DMS79 (cell line): ENCODE measurements at places on chromosomes 4 and X.

DNA sequence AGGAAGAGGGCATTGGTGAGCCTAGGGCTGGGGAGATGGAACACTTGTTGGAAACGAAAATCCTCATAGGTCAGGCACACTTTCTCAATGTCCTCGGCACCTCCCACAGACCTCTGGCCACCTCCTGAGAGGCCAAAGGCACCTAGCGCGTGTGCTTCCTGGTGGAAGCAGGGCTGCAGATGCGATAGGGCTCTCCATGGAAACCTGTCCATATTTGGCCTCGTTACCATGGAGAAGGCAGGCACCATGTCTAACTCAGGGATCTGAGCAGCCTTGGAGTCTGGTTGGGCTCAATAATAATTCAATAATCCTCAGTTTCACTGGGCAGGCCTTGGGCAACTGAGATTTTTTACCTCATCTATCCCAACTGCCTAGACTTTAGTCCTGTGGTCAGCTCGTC, 58.3 kb downstream of the RAI2 start:
- DNase-seq, result no peak

- DNase-seq, result no peak
Observed at GRCh38 chrX:8960957-8961468, 72.9 kb downstream of the FAM9B start.

DNA sequence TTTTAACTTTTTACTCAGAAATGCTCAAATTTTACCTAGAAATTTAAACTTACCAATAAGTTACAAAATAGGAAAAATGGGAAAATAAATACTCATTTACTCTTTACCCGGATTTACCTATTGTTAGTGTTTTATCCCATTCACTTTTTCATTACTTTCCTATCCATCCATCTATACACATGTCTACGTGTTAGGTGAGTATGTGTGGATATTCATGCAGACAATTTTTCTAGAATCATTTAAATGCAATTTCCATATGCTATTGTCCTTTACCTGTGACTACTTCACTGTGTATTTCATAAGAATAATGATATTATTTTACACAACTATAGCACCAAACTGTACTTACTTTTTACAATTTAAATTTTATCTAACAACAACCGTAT, 896.6 kb upstream of the INTU start:
- DNase-seq, result no peak

GRCh38 chrX:16870862-16871815, 977 bp upstream of the RBBP7 start:
- DNase-seq, result peak; percentile 16

DNA sequence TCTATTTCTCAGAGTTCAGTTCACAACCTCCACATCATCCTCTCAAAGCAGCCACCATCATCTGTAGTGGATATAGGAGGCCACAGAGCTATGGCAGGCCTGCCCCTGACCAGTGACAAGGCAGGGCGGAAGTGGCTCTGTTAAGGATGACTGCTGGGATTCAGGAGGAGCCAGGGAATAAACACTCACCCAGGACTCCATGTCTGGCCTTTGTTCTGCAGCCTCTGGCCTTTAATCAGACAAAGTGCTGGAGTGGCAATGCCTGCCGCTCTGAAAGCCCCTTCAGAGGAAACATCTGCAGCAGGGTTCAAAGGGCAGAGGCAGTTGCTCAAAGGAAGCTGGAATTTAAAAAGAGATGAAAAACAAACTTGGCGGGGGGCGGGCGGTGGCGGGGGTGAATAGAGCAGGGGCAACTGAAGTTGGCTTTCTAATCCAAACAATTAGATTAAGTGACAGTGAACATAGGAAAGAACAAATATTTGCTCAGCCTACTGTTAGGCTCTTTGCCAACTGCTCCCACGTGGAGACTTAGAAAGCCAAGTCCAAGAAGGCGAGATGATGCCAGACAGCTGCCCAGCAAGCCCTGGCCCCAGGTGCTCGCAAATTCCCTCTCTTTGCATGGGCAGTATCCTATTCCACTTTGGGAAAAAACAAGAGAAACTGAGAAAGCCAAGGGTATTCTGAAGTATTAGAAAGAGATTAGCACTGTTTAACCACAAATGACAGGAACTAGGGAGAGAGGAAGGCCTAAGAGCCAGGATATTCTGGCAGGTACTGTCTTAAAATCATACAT, 5.5 kb downstream of the MPP1 start:
- peak; percentile 83 for DNase-seq

GRCh38 chr4:42293967-42294813, 103.1 kb upstream of the SHISA3 start:
- DNase-seq, result no peak

- DNase-seq, result no peak
Observed at GRCh38 chr4:158090323-158090722, 82.5 kb downstream of the GASK1B start.

DNA sequence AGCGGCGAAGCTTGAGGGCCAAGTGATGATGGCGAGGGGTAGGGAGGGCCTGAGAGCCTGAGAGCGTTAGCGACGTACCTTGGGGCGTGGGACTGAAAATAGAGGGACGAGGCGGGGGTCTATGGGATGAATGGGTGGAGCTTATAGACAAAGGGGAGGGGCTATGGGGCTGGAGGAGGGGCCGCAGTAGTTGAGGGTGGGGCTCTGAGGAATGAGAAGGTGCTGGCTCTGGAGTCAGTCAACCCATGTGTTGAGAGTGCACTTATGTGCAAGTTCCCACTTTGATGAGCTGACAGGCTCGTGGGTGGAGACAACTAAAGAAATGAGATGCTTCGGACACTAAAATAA, 488 bp downstream of the TBC1D25 start:
- DNase-seq, result peak; percentile 18

DNA sequence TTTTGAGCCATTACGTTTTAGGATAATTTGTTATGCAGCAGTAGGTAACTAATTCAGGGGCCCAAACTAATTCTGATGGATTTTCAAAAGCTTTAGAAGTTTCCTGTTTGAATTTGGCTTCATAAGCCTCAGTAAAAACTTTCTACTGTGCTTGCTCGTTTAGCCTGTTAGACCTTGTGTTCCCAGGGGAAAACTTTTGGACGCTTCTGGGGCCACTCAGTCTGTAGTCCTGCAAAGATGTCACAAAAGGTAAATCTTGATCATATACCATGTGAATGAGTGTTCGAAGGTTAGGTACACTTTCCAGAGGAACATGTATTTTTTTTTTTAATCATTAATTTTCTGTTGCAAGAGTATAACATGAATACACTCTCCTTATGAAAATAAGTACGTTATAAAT, 70.7 kb downstream of the SUPT20HL2 start:
- no peak for DNase-seq

GRCh38 chrX:41946235-41946634, 22.9 kb upstream of the CASK start:
- no peak for DNase-seq

- no peak for DNase-seq
Observed at GRCh38 chr4:43709443-43709842, 739.2 kb downstream of the KCTD8 start.

DNA sequence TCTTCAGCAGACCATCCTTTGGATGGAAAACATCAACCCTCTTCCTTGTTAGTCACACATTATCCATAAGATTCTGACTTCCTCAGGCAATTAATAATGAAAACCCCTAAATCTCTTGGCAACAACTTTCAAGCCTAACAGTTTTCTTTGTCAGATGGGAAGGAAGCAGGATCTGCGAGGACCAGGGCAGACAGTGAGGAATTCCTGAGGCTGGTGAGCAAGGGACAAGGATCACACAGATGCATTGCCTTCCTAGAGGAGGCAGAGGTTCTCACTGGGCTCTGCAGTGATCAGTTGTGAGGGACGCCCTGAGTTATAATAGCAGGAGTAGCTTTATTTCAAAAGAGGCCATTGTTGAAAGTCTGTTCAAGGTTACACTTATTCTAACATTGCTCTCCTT, 195.4 kb downstream of the SLIT2 start:
- DNase-seq, result no peak
